ENCODE measurements at places on chromosomes 3 and 15. TPM values are rescaled to one million over a fixed set of nuclear protein-coding genes. Genes with fewer than 3 reads are reported as not detected.

- peaks cover 2% of the 10 kb centered on the region for H3K36me3 ChIP-seq
- peaks cover 13% of the 10 kb centered on the region for H3K4me1 ChIP-seq
Measured at GRCh38 chr3:131036200-131036816, 9.6 kb downstream of the NEK11 start.

DNA sequence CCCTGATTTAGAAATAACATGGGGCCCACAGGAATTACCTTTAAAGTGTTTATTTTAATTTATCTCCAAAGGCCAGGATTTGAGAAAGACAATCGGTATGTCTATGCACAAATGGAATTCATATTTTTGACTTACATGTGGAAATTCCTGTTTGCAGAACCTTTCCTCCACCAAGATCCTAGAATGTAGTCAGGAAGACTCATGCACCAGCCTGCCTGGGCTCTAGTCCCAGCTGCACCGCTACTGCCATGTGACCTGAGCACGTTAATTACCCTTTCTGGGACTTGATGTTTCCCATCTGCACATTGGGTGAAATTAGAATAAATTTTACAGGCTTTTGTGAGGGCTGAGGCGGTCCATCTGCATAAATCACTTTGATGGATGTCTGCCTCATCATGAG lies 194.2 kb downstream of the ATP10A start:
- H3K27ac ChIP-seq = no peak overlapping the region
- peaks cover 18% of the 10 kb centered on the region for H3K27me3 ChIP-seq
- peaks cover 1% of the 10 kb centered on the region for H3K4me1 ChIP-seq
- H3K4me3 ChIP-seq = no peak overlapping the region

- peak; percentile 32 for DNase-seq
- no peaks in the 10 kb centered on the region for H3K36me3 ChIP-seq
- no peak overlapping the region for H3K27ac ChIP-seq
Measured at GRCh38 chr15:80780416-80781221, 1.4 kb downstream of the CEMIP start.

DNA sequence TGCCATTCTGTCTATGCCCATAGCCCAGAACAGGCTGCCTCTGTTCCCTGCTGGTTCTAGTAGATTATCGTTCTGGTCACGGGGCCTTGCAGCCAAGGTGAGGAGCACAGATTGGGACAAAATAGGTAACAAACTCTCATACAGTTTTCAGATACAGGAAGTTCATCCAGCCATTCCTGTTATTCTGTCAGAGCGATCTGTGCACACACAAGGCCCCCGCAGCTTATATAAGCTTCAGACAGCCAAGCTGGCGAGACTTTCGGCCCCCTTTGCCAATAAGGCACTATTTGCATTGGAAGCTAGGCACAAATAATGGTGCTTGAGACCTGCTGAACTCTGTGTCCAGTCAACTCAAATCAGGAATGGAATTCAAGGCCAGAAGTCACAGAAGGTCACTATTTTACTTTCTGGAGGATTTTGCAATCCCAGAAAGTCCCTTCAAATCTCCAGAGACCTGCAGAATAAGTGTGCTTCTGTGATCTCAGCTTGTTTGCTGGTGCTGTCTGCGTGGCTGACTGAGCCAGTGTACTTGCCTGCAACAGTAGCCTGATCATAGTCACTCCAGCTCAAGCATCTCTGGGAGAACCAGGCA lies 69.4 kb downstream of the BFSP2 start:
- H3K27me3 ChIP-seq = no peaks in the 10 kb centered on the region
- H3K27ac ChIP-seq = no peak overlapping the region
- H3K4me1 ChIP-seq = peaks cover 24% of the 10 kb centered on the region
- no peak overlapping the region for H3K4me3 ChIP-seq
- H3K36me3 ChIP-seq = no peaks in the 10 kb centered on the region

DNA sequence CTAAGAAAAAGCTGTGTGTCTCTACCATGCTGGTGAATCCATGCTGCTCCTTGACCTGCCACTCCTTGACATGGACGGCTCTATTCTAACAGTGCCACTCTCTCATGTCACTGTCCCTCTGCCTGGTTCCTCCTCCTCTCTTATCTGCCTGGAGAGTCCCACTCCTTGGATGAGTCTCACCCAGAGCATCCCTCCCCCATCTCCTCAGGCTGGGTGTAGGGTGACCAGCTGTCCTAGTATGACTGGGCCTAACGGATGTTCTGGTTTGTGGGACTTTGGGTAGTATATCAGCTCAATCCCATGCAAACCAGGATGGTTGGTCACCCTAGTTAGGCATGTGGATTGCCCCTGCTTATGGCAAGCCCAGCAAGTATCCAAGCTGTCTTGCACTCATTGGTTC lies 54.3 kb downstream of the LIPC start:
- H3K36me3 ChIP-seq = peaks cover 10% of the 10 kb centered on the region
- peak overlapping the region; percentile 15 for H3K4me3 ChIP-seq
- H3K4me1 ChIP-seq = peaks cover 40% of the 10 kb centered on the region
- H3K27ac ChIP-seq = peak overlapping the region; percentile 96
- no peak for DNase-seq

GRCh38 chr3:43478118-43478785 lies 143.6 kb downstream of the ANO10 start:
- H3K27ac ChIP-seq = no peak overlapping the region
- no peak overlapping the region for H3K4me3 ChIP-seq
- H3K4me1 ChIP-seq = peaks cover 13% of the 10 kb centered on the region
- DNase-seq = no peak
- H3K36me3 ChIP-seq = peaks cover 5% of the 10 kb centered on the region

GRCh38 chr3:126394179-126394976 lies at the start of gene CFAP100:
TSS of gene CFAP100 (plus strand) at chr3:126394909. CDS start at chr3:126396001, 1,092 bp downstream.
- DNase-seq = no peak
- H3K4me1 ChIP-seq = peaks cover 3% of the 10 kb centered on the region
- H3K27me3 ChIP-seq = peaks cover 41% of the 10 kb centered on the region
- no peak within 1 kb of the TSS for H3K4me3 ChIP-seq
- H3K27ac ChIP-seq = no peak within 1 kb of the TSS
- no peaks in the 10 kb centered on the region for H3K36me3 ChIP-seq

GRCh38 chr3:37506956-37507535 lies 332.7 kb upstream of the LRRFIP2 start:
- peaks cover 14% of the 10 kb centered on the region for H3K4me1 ChIP-seq
- DNase-seq = no peak
- H3K27ac ChIP-seq = no peak overlapping the region
- peaks cover 15% of the 10 kb centered on the region for H3K27me3 ChIP-seq

- DNase-seq = no peak
- no peaks in the 10 kb centered on the region for H3K27me3 ChIP-seq
- H3K27ac ChIP-seq = peak overlapping the region; percentile 79
- H3K36me3 ChIP-seq = peaks cover 38% of the 10 kb centered on the region
Measured at GRCh38 chr3:106214641-106215040, 345.8 kb upstream of the CBLB start.

DNA sequence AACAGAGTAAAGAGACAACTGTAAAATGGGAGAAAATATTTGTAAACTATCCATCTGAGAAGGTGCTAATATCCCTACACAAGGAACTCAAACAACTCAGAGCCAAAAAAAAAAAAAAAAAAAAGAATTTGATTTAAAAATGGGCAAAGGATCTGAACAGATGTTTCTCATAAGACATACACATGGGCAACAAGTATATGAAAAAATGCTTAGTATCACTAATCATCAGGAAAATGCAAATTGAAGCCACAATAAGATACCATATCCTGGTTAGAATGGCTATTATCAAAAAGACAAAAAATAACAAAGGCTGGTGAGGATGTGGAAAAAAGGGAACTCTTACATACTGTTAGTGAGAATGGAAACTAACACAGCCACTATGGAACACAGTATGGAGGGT lies 36.2 kb downstream of the TXNRD3 start:
- H3K36me3 ChIP-seq = no peaks in the 10 kb centered on the region
- H3K4me1 ChIP-seq = peaks cover 4% of the 10 kb centered on the region
- no peak overlapping the region for H3K4me3 ChIP-seq
- no peak overlapping the region for H3K27ac ChIP-seq
- DNase-seq = no peak

GRCh38 chr3:167166012-167166411 lies 214.1 kb downstream of the ZBBX start:
- H3K4me1 ChIP-seq = no peaks in the 10 kb centered on the region
- no peaks in the 10 kb centered on the region for H3K27me3 ChIP-seq
- no peak overlapping the region for H3K4me3 ChIP-seq
- DNase-seq = no peak
- no peak overlapping the region for H3K27ac ChIP-seq

DNA sequence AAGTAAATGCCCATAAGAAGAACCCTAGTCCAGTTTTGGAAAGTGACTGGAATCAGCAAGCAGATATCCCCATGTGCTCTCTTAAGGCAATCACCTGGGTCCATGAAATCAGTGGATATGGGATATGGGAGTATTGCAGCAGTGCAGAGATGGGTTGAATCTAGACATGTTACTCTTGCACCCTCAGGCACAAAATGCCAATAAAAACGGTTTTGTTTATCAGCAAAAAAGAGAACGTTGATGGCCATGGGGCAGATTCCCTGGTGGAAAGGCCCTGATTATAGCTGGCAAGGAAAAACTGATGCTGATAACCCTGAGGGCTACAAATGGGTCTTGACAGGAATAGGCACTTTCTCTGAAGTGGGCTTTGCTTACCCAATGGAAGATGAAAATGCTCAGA lies 380.2 kb upstream of the SEMA6D start:
- H3K4me1 ChIP-seq = no peaks in the 10 kb centered on the region
- no peak overlapping the region for H3K27ac ChIP-seq
- H3K4me3 ChIP-seq = no peak overlapping the region
- no peaks in the 10 kb centered on the region for H3K36me3 ChIP-seq
- no peak for DNase-seq
- no peaks in the 10 kb centered on the region for H3K27me3 ChIP-seq

- DNase-seq = no peak
- H3K36me3 ChIP-seq = no peaks in the 10 kb centered on the region
- peaks cover 3% of the 10 kb centered on the region for H3K4me1 ChIP-seq
- H3K27ac ChIP-seq = no peak overlapping the region
- H3K27me3 ChIP-seq = no peaks in the 10 kb centered on the region
- H3K4me3 ChIP-seq = no peak overlapping the region
Measured at GRCh38 chr3:188026191-188026968, 127.6 kb upstream of the LPP start.

- H3K27me3 ChIP-seq = no peaks in the 10 kb centered on the region
- H3K4me1 ChIP-seq = peaks cover 22% of the 10 kb centered on the region
- no peak overlapping the region for H3K27ac ChIP-seq
- no peak for DNase-seq
Measured at GRCh38 chr15:92079647-92080255, 226.2 kb downstream of the SLCO3A1 start.

DNA sequence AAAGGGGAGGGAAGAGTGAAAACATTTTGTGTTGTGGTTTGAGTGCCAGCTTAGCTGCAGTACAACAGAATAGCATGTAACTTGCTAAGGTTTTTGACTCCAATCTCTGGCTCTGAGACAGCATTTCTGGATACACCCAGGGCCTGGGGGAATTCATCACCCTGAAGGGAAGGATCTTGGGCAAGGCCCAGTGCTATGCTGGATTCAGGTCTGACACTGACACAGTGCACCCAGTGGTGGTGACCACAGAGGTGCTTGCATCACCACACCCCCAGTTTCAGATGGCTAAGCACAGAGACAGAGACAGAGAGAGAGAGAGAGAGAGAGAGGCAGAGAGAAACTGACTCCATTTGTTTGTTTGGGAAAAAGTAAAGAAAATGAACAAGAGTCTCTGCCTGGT lies 74.1 kb upstream of the KBTBD8 start:
- no peaks in the 10 kb centered on the region for H3K36me3 ChIP-seq
- no peak for DNase-seq
- H3K4me1 ChIP-seq = no peaks in the 10 kb centered on the region
- H3K4me3 ChIP-seq = no peak overlapping the region
- H3K27ac ChIP-seq = no peak overlapping the region
- no peaks in the 10 kb centered on the region for H3K27me3 ChIP-seq

DNA sequence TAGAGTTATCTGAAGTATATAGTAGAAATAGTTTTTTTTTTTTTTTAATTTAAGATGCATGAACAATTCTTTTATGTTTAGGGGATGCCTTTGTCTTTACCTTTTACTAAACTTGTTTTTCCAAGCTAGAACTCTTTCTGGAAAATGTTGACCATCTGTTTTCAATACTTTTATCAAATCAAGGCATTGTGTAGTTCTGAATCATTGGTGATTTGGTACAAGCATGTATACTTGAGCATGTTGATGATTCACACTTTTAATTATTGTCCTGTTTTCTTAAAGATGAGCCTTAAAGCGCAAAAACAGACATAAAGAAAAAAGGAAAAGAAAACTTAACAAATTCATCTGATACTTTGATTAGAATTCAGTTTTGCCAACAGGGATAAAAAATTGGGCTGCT lies 28.3 kb downstream of the PDCD6IP start:
- no peak for DNase-seq
- no peaks in the 10 kb centered on the region for H3K27me3 ChIP-seq
- H3K4me1 ChIP-seq = peaks cover 3% of the 10 kb centered on the region

Gene AHSG
- not detected for total RNA-seq

Gene PLIN1
- total RNA-seq = not detected

Gene ERICH6
- total RNA-seq = 0.39 TPM

Gene MINAR1
- total RNA-seq = 0.55 TPM

Gene CCRL2
- 1.6 TPM for total RNA-seq
